ENCODE measurements at places on chromosomes 1 and 21.

GRCh38 chr1:28580722-28581530 is 11.1 kb upstream of the RAB42 start:
- DNase-seq: peak; percentile 28

GRCh38 chr21:45806042-45806441 is 162.5 kb downstream of the PCBP3 start:
- no peak for DNase-seq

DNA sequence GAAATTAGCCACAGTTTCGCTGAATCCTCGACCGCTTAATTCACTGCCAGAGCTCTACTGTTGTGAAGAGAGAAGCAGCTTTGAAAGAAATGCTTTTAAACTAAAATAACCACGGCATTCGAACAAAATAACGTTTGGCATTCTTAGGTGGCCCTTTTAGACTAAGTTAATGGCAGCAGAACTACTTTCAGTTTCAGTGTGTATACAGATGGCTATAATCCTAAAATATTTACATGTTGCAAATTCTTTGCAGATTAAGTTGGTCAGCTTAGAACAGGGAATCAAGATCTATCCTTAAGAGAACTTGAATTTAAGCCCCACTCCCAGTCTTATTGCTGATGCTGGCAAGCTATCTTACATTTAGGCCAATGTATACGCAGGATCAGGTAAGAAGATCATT is 62.7 kb downstream of the ADSS2 start:
- DNase-seq: no peak

DNA sequence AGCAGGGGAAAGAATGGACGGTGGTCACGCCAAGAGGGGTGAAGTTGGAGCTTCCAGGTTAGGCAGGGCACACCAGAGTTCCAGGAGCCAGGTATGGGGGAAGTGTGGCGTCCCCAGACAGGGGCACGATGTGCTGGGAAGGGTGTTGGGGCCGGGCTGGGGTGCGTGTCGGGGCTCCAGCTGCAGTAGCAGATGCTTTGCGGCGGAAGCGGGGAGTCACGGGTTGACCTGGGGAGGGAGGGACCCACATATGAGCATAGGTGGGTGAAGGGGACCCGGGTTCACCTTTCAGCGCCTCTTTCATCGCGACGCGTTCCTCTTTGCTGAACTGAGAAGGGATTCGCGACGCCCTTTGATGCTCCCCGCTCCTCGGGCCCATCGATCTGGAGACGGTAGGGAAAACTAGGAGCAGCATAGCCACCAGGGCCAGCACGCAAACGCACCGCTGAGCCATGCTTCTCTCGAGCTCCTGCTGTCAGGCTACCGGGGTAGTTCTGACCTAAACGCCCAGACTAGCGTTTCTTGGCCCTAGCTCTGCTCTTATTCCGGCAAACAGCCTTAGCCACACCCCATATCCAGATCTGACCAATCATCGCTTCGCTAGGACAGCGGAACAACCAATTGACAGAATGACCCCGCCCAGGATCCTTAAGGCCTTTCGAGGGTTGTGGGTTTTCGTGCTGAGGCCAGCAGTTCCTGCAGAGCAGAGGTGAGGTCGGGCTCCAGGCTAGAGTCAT is at the start of gene PM20D1:
PM20D1 (minus strand) TSS at position 514 of the 737 bp plus-strand sequence; CDS start at position 454, 60 bp downstream.
- no peak for DNase-seq

DNA sequence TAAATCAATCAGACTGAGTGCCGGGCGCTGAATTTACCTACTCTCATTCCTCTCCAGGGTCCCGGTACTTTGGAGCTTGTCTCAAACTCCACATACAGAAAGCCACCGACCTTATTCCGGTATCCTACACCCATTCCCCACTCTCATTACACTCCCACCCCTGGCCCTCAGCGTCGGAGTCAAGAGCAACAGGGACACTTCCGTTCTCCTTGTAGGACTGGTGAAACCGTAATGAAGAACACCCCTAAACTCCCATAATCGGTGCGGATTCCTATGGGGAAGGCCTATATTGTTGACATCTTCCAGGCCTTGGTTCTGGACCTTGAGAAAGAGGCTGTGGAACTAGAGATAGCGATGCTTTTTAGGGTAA is 798 bp downstream of the ZBED6 start:
- DNase-seq: no peak

DNA sequence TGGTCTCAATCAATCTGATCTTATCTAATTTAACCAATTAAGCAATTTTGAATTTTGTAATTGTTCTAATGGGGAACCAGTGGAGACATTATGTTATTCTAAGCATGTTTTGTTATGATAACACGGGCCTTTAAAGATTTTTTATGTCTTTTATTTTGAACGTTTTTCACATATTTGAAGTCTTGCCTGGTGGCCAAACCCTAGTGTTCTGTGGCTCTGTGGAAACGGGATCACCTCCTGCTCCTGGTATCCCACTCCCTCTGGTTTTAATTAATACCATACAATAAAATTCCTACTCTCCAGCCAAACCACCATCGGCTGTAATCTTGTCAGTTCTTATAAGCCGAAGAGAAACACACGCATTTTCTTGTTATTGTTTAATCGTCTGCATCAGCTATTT is 22.9 kb upstream of the LMO4 start:
- no peak for DNase-seq

DNA sequence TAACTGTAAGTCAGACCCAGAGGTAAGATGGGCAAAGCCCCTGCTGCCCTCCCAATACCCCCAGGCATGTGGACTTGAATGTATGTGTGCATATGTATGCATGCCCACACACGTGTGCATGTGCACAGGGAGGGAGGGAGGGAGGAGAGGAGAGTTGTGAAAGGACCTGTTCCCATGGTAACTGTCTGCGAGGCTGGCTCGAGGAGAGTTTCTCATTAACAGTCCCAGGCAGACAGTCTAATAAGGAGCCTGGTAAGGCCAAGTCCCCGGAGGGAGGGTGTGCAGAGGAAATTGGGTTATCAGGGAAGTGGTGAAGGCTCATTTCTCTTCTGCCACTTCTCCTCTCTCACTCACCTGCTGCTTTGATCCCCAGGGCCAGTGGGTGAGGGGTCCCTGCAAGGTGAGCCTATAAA is 74.9 kb downstream of the NFASC start:
- no peak for DNase-seq

GRCh38 chr1:22747021-22747734 is 36.5 kb downstream of the EPHB2 start:
- DNase-seq: no peak

GRCh38 chr1:217026531-217026930 is 303.3 kb upstream of the ESRRG start:
- DNase-seq: no peak

Measured in LNCaP clone FGC (cell line).